Right lobe of liver (tissue), 6 donors: ENCODE measurements at places on chromosomes 7 and 10.

- no peak for DNase-seq
Measured at GRCh38 chr10:108789919-108790318, 1133.4 kb downstream of the XPNPEP1 start.

- no peak for DNase-seq
Measured at GRCh38 chr7:139771001-139771956, 6.5 kb downstream of the HIPK2 start.

GRCh38 chr7:67392596-67393438 lies 396.2 kb downstream of the TYW1 start:
- no peak for DNase-seq

DNA sequence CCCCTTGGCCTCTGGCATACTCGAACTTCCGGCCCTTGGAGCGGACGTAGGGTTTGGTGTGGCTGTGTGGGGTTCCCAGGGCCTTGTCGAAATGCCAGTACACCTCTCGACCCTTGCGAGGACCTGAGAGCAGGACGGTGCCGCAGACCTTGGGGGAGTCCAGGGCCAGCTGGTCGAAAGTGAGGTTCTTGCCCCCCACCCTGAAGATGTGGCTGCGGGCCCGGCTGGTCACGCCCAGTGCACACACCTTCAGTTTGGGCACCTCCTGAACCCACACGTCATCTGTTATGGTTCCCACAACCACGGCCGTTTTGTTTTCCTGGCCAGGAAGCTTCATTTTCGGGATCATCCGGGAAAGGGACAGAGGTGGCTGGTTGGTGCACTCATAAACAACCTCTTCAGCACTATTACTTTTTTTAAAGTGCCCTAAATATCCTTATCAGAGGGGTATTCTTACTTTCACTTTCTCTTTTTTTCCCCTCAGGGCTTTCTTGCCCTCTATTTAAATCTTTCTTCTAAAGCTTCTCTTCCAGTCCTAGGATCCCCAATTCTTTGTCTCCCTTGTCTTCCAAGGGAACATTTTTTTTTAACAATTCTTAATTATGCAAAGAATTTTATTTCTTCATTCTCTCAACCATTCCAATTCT lies 44.9 kb upstream of the FAM3C start:
- DNase-seq: no peak

- DNase-seq: no peak
Measured at GRCh38 chr7:88109612-88110011, 110.2 kb downstream of the SRI start.

GRCh38 chr7:29957521-29958310 lies 31.9 kb downstream of the SCRN1 start:
- DNase-seq: no peak

DNA sequence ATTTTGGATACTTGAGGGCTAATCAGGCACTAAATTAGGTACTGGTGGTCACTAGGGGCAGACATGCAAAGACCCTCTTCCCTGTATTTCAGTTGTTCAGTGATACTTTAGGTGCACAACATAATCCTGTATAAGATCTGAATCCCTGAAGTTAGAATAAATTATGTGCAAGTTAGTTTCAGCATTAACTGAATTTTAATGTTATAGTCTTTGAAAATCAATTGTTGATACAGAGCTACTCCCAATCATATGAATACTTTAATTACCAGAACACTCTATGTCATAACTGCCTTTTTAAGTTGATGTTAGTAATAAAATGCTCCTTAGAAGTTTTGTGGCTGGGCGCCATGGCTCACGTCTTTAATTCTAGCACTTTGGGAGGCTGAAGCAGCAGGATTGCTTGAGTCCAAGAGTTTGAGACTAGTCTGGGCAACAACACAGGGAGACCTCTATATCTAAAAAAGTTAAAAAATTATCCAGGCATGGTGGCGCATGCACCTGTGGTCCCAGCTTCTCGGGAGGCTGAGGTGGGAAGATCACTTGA lies 87.1 kb upstream of the SKAP2 start:
- no peak for DNase-seq

GRCh38 chr7:2715341-2716231 lies 27.6 kb downstream of the AMZ1 start:
- DNase-seq: no peak

DNA sequence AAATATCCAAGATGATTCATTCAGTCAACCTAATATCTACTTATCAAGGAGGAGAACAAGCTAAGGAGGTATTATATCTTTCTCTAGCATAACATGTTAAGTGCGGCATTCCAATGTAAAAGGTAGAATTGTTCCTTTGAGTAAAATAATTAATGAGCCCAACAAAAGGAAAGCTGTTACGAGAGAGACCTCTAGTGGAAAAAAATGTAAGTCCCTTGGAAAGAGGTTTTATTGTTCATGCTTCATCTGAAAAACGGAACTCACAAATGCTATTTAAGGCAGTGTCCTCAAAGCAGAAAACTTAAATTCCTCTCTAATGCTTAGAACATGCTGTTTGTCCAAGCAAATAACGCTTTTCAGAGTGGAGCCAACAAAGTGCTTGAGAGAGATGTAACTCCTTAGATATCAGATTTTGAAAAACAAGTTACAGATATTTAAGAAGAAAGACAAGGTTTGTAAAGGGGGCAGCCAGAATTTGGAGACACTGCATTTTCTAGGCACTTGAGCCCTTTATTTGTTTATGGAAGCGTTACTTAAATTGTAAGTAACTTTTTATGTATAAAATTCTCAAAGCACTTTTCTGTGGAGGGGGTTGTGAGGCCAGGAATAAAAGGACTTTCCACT lies 119.9 kb downstream of the TFEC start:
- no peak for DNase-seq

- no peak for DNase-seq
Measured at GRCh38 chr7:107527196-107527595, 36.5 kb downstream of the COG5 start.

DNA sequence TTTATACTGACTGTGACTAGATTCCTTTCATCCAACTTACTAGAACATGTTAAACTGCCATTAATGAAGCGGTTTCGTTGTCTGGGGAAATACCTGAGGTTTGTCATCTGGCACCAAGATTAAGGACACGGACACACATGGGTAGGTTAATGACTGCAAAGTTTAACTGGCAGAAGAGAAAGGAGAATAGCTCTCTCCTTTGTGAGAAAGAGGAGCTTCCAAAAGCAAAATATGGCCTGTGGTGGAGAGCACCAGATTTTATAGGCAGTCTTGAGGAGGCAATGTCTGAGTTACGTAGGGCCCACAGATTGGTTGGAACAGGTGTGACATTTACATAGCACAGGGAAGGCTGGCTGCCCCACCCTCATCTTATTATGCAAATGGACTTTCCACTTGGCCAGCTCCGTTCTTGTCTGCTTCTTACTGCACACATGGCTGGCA lies 1193.0 kb upstream of the CELF2 start:
- no peak for DNase-seq

GRCh38 chr7:6618621-6619020 lies 3.2 kb downstream of the ZNF853 start:
- no peak for DNase-seq

DNA sequence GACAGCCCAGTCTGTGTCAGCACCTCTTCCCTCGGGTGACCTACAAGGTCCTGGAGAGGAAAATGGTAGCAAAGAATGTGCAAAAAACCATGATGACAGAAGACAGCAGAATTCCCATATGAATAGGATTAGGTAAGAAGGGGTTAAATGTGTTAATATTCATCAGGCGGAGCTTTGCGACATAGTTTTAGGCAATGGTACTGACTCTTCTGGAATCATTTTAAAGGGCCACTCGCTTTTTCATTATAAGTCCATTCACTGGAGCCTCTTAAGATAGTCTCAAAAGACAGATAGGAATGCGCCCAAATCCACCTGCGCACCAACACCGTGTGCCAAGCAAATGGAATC lies 38.2 kb downstream of the DLG5 start:
- DNase-seq: no peak

GRCh38 chr10:103712898-103713498 lies 142.4 kb downstream of the SH3PXD2A start:
- DNase-seq: peak; percentile 79

GRCh38 chr7:129417073-129417472 lies 17.2 kb upstream of the STRIP2 start:
- DNase-seq: no peak

- no peak for DNase-seq
Measured at GRCh38 chr7:92988051-92988450, 129.7 kb downstream of the SAMD9 start.

DNA sequence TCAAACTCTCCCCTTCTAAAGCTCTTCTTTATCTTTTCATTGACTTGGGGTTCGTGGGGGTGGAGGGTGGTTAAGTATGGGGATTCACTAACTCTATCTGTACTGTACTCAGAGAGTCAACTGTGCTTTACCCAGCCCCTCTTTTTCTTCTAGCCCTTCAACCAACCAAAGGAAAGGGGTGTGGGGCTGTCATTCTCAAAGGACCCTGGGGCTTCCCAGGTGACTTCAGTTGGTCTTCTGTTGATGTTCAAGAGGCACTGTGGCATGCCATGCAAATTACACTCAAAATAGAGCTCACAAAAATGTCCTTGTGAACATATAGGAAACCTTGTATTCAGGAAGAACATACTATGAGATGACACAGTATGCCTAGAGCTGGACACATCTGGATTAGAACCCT lies 16.9 kb upstream of the RHOBTB1 start:
- no peak for DNase-seq

- DNase-seq: no peak
Measured at GRCh38 chr10:25028711-25029110, 12.3 kb downstream of the THNSL1 start.

GRCh38 chr7:1853986-1854865 lies 184.1 kb downstream of the ELFN1 start:
- DNase-seq: peak; percentile 44

DNA sequence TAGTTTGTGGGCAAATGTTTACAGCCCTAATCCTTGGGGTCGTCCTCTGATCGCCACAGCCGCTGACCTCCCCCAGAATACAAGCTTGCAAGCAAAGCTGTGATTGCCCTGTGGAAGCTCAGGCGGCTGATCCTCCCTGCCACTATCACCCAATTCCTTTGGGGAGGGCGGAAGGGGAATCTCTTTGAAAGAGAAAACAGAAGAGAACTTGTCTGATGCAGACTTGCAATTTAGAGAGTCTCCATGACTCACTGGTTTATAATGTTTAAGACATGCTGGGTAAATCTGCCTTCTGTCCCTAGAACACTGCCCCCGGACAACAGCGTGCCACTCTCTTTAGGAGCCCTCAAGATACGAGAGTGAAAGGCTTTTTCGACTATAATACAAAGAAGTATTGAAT lies 75.5 kb downstream of the NRP1 start:
- DNase-seq: no peak

- DNase-seq: no peak
Measured at GRCh38 chr7:131471250-131472004, 85.0 kb downstream of the PODXL start.

GRCh38 chr7:111796671-111797070 lies 234.4 kb upstream of the IMMP2L start:
- no peak for DNase-seq

GRCh38 chr10:88230251-88230650 lies 352.9 kb downstream of the RNLS start:
- no peak for DNase-seq

DNA sequence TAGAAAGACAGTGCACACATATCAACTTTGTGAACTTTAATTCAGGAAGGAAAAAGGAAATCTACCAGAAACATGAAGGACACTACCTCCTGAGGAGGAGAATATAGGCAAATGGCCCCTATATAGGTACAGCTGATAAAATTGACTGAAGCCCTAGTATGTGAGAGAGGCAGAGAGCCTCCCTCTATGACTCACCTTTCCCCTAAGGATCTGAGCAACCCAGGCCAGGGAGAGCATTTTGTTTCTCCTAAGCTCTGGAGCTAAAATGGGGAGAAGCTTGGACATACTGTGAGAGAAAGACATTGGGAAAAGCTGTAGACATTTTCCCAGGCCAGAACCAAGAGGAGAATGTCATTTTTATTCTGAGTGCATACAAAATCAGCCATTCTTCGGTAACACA lies 303.5 kb downstream of the AHR start:
- no peak for DNase-seq

DNA sequence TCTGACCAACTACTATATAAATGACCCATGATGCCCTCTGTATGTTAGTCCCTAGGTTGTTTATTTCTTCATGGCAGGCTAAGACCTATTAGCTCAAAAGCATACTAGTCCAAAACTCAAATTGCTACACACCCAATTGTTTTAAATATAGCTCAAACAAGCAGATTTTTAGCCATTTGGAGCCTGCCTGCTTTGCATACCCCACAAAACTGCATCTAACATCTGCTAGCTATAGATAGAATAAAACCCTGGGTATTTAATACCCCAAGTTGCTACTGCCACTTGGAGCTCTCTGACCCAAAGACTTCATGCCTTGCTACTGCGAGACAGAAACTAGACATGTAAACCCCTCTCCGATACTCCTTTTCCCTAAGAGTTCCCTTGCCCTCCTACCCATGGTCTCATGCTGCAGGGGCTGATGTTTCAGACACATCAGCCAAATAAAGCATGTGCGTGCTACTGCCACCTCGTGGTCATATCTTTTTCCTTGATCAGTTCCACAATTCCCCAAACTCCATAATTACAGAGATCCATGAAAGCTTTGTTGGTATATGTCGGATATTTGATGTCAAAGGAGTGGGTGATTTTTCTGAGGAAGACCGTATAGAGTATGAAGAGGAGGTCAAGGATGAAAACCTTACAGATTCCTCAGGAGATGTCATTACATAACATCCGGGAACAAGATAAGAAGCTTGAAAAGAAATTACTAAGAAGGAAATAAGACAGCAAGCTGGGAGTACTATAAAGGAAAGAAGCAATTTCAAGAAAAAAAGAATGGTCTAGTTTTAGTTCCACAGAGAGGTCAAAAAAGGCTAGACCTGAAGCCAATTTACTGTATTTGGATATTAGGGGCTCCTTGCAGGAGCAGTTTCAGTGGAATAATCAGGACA lies 386.6 kb downstream of the SH2D4B start:
- DNase-seq: peak; percentile 35

DNA sequence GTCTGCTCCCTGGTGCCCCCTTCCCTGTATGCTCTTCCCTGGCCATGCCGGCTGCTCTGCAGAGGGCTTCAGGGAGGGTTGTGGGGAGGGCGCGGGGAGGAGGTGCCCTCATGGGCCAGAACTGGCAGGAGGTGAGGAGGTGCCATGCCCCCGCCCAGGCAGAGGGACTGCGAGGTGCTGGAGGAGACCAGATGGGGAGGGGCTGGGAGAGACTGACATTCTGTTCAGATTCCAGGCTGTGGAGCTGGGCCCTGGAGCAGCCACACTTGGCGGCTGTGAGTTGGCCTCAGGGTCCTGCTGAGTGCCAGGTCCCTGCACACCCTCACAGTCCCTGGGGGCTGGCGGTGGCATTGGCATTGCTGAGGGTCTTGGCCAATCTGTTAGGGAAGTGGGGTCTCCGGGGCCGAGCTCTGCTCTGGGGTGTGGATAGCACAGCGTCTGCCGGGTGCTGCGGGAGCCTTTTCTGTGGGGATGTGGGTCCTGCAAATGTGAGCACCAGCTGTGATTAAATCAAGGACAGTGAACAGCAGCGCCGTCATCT lies 25.4 kb downstream of the INPP5A start:
- no peak for DNase-seq
